ENCODE measurements at places on chromosomes 16 and 17.

DNA sequence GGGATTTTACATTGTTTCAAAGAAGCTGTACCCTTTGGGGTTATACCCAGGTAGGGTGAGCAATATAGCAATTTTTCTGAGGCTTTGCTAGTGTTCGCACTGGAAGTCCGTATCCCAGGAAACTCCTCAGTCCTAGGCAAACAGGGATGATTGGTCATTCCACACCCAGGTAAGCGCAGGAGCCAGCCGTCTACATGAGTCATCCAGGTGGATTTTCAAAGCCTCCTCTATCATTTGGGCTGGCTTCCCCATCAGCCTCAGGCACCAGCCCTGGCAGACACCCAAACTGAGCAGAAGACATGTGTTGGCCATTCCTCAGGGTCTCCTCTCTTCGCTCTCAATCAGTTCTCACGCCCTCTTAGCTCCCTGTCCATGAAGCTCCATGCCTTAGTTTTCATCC, 135.6 kb downstream of the AIPL1 start:
- DNase-seq, result no peak

DNA sequence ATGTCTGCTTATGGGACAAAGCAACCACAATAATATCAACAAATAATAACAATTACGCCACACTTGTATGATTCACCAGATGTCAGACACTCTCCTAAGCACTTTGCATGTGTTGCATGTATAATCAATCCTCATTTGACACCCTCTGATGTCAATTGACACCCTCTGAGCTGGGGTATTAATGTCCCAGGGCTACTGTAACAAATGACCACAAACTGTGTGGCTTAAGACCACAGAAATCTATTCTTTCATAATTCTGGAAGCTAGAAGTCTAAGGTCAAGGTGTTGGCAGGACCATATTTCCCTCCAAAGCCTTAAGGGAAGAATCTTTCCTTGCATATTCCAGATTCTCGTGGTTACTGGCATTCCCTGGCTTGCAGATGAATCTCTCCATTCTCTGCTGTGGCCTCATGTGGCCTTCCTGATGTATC, 112.7 kb downstream of the NPIPB5 start:
- DNase-seq, result no peak

- DNase-seq, result no peak
Observed at GRCh38 chr16:56286809-56287208, 95.5 kb downstream of the GNAO1 start.

GRCh38 chr16:5010576-5011329, 23.0 kb downstream of the NAGPA start:
- DNase-seq, result no peak

Measured in sciatic nerve (tissue), 2 donors.